ENCODE measurements at places on chromosomes 11 and 22.

GRCh38 chr11:75069473-75069872 is 27.2 kb downstream of the OR2AT4 start:
- DNase-seq = no peak

GRCh38 chr11:34155757-34156062 is 50.3 kb downstream of the NAT10 start:
- DNase-seq = no peak

DNA sequence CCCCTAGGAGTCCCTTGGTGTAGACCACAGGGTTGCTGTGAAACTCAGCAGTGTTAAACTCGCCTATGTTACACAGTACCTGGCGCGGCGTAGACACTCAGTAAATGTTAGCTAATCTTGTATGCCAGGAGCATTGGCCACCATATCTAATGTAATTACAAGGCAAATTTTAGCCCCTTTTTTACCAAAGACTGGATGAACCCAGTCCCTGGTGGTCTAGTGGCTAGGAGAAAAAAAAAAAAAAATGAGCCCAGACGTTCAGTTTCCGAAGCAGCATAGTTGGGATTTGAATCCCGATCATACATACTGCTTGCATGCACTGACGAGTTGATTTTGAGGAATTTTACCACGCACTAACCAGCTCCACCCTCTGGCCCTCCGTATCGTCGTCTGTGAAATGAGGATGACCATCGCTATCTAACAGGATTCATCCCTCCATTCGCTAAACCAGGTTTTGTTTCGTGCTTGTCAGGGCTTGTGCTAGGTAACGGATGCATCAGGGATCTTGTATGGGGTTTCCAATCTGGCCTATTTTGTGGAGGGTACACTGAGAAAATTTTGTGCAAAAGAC is 688 bp downstream of the PTS start:
- no peak for DNase-seq

DNA sequence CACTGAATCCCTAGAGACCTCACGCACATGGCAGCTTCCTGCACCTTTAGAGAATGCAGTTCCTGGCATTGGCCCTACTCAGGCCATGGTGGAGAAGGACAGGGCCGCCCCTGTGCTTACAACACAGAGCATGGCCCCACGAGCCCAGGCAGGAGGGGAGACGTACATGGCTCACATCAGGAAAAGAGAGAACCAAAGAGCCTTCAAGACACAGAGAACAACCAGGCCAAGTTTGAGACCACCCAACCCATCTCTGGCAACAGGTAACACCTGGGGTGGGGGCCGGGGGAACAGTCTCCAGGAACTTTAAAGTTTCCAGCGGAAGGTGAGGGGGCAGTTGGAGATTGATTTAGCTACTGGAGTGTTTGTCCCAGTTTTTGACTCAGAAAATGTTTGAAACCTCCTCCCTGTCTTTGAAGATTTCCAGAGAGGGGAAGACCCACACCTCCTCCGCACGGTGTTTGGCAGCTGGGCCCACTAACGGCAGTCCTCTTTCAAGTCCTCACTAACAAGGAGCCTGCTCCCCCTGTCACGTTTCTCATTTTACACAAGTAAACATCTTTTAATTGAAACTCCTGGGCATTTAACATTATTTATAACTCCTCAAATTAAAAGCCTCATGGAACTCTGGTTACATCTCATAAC is 1423.8 kb downstream of the TBC1D22A start:
- no peak for DNase-seq

GRCh38 chr11:12853325-12853651 is 155.8 kb upstream of the RASSF10 start:
- no peak for DNase-seq
